ENCODE measurements at places on chromosomes 7 and 10.

DNA sequence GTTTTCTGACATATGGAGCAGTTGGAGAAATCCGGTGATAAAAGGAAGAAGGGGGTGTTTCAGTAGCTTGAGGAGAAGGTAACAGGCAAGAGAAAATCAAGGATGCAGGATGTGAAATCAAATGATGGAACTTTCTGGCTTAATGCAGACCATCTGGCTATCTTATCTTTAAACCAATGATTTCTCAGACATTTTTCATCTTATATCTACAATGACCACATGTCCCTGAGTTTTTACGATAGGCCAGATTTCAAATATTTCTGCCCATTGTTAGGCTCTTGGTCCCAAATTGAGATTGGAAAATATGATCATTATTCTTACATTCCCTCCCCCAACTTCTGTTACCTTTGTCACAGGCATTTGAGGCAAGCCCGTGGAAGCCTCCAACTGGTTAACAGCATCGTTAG lies 486.8 kb downstream of the SUGCT start:
- no peak for DNase-seq

DNA sequence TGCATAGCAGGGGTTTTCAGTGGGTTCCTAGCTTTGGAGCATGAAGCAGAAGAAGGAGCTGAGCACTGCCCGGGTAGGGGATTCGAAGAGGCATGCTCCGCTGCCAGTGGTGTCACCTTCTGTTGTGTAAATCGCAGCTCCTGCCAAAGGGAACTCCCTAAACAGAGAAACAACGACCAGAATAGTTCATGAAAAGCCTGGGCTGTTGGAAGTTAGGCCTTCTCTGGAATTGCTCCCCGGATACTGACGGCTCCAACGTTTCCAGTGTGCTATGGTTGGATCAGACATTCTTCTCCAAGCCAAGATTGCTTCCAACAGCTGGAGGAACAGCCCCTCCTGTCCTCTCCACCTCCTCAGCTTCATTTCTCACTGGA lies 546.0 kb upstream of the FZD8 start:
- DNase-seq: no peak

GRCh38 chr10:131690805-131691239 lies 210.0 kb upstream of the PPP2R2D start:
- DNase-seq: no peak

DNA sequence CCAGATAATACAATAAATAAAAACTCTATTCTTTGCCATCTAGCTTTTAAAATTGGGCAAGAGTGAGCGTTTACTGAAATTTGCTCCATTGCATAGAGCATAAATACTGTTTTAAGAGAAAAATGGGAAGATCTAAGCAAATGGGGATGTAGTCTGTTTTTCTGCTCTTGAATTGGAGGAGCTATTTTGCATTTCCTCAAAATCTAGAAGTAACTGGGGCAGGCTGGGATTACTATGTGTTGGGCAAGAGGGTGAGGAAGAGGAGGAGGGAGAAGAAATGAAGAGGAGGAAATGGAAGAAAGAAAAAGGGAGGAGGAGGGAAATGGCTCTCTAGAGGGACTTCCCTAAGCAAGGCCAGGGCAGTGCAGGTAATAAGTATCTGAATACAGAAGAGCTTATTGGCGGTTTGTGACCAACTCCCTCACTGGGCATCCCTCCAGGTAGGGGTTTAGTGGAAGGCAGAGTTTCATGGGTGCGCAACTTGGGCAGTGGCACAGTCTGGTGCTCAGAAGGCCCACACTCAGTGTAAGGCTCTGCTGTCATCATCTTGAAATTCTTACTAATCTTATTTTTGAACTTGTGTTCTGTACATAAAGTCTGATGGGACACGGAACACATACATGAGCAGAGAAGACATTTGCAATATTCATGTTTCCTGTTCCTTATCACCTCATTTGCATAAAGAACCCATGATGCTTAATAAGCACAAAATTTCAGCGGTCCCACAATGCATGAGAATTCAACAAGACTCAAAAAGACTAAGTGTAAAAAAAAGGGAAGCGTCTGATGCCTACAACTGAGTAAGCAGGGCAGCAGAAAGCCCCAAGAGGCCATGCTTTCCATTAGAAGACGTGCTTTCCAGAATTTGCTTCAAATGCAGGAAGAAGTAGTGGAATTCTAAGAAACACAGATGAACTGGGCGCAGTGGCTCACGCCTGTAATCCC lies 116.9 kb downstream of the EVX1 start:
- no peak for DNase-seq

GRCh38 chr10:102170602-102171001 lies 18.4 kb downstream of the NOLC1 start:
- no peak for DNase-seq

DNA sequence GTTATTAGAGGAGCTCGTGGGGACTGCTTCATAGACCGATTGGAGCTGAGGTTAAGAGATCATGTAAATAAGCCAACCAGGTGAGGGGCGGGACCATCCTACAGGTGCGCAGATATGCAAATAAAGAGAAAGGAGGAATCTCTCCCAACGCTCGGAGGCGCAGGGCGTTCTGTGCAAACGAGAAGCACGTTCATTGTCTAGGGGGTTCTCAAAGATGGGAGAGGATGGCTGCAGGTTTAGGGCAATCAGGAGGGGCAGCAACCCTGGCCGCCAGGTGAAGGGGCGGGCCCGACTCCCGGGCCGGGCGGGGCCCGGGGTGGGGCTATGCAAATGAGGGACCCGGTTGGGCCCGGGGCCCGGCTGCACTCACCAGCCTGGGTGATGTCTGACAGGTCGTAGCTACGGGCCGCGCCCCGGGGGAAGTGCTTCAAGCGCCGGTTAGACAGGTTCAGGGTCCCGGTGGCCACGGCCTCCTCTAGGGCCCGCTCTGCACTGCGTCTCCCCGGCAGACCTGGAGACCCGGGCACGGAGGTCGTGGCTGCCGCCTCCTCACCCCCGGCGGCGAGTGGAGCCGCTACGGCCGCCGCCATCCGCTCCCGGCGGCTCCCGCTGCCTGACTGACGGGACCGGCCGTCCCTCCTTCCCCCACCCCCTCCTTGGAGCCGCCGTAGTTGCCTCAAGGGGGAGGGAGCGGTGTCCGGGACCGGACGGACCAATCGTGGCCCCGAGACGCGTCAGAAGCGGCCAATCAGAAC lies at the start of gene LRCH4:
Gene LRCH4 (minus strand): TSS at position 619 of the 755 bp plus-strand sequence. CDS start 29 bp downstream, at position 590.
- DNase-seq: no peak

- DNase-seq: no peak
Observed at GRCh38 chr10:117390420-117390819, 15.2 kb upstream of the PDZD8 start.

- DNase-seq: no peak
Observed at GRCh38 chr10:98295907-98296306, 27.9 kb upstream of the LOXL4 start.

- no peak for DNase-seq
Observed at GRCh38 chr7:43584195-43584586, 1.3 kb downstream of the STK17A start.

DNA sequence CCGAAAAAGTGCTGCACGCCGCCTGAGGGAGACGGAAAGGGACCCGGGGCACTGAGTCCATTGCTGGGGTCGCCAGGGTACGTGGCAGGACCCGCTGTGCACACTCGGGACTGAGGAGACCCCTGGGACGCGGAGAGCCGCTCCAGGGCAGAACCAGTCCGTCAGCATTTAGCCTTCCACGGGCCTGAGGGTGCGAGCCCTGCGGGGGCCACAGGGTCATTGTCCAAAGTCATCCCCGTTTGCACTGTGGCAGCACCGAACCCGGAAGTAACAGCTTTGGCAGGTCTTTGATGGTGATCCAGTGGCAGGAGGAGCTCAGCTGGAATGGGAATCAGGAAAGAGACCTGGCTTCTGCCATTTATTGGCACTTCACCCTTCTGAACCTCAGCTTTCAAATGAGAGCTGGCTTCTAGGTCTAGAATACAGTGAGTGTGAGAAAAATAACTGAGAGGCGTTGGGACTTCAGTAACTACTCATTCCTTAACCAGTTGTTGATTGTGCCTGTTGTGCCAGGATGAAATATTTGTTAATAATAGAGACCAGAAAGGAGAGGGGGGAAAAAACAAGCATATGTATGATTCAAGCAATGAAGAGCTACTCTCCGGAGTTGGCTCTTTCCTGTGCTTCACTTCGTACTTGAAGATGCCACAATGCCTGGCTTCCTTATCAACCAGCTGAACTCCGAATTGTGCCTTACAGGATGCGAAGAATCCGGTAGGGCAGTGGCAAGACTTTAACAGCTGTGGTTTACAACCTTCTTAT lies 811 bp upstream of the ARHGAP12 start:
- no peak for DNase-seq

DNA sequence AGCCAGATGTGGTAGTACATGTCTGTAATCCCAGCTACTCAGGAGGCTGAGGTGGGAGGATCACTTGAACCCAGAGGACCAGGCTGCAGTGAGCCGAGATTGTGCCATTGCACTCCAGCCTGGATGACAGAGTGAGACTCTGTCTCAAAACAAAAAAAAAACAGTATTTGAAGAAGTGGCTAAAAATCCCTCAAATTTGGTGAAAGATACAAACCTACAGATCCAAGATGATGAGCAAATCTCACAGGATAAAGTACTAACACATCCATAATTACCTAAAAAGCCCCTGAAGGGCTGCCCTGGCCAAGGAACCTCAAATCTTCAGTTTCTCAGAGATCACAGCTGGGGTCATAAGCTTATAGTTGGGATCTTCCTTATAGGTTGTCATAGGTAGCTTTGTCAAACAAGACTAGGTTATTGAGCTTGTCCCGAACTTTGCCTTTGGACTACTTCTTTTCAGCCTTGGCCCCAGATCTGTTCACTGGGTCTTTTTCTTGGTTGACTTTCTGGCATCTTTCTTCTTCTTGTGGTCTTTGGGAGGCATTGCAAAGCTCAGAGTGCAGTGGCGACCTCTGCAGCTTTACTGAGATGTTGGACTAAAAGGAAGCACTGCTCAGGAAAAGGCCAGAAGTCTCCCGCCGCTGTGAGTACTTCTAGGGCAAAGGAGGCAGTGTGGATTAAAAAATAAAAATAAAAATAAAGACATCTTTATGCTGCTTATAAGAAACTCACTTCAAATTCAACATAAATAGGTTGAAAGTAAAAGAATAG lies 28.6 kb upstream of the SAR1A start:
- DNase-seq: no peak

DNA sequence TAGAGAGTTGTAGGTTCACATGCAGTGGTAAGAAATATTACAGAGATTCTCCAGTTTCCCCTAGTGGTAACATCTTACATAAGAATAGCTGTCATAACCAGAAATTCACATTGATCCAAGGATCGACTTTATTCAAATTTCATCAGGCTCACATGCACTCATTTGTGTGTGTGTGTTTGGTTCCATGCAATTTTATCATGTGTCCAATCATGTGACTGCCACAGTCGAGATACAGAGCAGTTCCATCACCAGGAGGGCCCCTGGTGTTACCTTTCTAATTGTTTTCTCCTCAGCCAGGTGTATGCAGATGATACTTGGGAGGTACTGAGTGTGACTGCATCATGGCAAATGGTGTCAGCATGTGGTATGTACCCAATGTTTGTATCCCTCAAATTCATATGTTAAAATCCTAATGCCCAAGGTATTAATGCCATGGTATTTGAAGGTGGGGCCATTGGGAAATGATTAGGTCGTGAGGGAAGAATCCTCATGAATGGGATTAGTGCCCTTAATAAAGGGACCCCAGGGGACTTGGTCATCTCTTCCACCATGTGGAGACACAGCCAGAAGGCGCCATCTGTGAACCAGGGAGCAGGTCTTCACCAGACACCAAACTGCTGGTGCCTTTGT lies 126.3 kb downstream of the CXCL12 start:
- DNase-seq: no peak

- no peak for DNase-seq
Observed at GRCh38 chr10:80197972-80198916, 7.1 kb downstream of the ANXA11 start.

DNA sequence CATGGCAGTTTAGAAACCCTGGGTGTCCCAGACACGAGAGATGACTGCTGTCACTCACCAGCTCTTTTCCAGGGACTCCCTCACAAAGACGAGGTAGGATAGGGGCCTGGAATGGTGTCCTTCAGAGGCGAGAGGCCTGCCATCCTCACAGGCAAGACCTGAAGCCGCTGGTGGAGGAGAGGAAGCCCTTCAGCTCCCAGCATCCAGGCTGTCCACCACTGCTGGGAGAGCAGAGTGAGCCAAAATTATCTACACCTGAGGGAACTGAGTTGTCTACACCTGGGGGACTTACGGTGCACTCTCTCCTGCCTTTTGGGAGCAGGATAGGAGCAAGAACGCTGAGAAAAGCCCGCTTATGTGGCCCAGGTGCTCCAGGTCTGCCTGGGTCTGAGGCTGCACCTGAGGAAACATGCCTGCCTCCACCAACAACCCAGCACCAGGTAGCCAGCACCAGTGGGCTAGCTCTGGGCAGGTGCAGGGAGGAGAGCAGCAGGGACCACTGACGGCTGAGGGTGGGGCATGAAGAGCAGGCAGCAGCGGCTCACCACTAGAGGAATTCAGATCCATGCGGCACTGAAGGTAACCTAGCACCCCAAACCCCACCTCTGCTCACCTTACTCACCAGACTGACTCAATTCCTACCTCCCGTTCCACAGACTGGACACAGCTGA lies 357.2 kb downstream of the SH2D4B start:
- DNase-seq: no peak

DNA sequence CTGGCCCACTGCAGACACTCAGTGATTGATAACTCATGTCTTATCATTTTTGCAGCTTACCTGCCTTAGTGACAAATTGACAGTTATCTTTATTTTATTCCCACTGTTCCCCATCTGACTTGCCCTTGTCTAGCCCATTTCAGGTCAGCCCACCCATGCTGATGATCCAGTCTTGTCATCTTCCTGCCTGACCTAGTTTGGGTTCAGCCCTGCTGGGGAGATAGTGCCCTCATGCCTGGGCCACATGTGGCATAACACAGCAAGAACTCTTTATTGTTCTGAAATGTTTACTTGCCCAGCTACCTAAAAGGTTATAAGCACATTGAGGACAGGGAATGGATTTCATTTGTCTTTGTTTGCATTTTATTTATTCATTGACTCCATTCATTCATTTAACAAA lies 75.6 kb downstream of the ENTPD1 start:
- DNase-seq: no peak

DNA sequence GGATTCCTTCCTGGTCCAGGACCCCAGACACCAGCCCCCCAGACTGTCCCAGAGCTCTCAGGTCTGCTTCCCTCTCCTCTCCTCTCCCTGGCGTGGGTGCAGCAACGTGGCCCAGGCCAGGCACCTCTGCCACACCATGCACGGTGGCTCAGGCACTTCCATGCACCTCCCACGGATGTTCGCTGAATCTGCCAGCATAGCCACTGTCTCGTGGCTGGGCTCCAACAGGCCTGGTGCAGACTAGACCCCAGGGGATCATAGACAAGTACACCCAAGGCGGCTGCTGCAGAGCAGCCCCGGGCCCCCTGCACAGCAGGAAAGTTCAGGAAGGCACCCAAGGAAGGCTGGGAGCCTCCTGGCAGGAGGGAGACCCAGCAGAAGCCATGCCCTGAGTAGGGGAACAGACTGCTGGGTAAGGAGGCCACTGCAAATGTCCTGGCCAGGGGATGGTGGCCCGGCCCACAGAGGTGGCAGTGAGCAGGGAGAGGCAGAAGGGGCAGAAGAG lies 4.4 kb downstream of the RASGEF1A start:
- no peak for DNase-seq

GRCh38 chr10:1526436-1527055 lies 210.8 kb downstream of the ADARB2 start:
- no peak for DNase-seq
